ENCODE measurements at places on chromosomes 4 and X.
A peak's percentile ranks its signal among the peaks of the same experiment; 100 is the strongest.

DNA sequence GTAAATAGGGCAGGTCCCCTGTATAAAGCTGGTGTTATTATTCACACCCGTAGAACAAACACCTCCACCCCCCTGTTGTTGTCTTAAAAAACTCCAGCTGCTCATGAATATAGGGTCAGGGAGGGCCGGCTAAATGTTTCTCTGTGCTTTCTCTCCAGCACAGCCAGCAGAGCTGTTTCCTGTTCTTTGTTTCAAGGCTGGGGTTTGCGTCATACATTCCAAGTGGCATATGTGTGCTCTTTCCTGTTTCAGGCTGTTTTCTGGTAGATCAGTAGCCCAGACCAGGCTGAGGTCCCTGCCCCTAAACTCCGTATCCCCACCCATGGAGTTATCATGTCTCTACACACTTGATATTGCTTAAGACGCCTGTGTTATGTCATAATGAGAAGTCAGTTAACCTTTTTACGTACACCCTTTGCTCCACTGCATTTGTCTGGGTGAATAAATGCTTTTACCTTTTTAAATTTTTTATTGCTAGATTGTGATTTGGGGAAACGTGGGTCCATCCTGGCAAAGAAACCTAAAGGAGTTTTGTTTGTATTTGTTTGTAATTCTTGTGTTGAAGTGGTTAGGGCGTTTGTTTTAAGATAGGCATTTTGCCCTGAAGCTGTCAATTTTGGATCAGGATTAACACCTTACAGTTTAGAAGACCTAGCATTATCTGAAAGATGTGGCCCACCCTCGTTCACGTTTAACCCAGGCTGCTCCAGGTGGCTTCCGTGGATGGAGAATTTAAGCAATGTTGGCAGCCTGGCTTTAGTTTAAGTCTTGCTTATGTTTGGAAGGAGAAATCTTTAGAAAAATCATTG is 3.3 kb downstream of the KLF3 start:
- DNase-seq: no peak

- no peak for DNase-seq
Observed at GRCh38 chr4:13159041-13159620, 325.0 kb downstream of the RAB28 start.

- no peak for DNase-seq
Observed at GRCh38 chr4:10273030-10273429, 156.4 kb upstream of the WDR1 start.

- no peak for DNase-seq
Observed at GRCh38 chr4:183636923-183637322, 22.1 kb downstream of the RWDD4 start.

DNA sequence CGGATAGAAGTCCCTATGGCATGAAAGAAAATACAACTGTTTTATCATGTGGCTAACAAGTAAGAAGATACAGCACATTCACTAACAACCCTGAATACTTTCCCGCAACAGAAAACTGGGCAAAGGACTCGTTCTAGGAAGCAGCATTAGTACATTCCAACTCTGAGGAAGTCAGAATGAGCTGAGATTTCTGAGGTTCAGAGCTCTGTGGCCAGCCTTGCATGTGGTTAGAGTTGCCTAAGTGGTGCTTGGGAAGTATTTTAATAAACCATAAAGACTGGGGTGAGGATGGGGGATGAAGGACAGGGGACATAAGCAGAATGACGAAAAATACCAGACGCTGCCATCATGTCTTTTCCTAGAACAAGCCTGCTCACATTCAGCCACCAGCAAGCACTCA is 82.2 kb downstream of the EFHC2 start:
- no peak for DNase-seq

DNA sequence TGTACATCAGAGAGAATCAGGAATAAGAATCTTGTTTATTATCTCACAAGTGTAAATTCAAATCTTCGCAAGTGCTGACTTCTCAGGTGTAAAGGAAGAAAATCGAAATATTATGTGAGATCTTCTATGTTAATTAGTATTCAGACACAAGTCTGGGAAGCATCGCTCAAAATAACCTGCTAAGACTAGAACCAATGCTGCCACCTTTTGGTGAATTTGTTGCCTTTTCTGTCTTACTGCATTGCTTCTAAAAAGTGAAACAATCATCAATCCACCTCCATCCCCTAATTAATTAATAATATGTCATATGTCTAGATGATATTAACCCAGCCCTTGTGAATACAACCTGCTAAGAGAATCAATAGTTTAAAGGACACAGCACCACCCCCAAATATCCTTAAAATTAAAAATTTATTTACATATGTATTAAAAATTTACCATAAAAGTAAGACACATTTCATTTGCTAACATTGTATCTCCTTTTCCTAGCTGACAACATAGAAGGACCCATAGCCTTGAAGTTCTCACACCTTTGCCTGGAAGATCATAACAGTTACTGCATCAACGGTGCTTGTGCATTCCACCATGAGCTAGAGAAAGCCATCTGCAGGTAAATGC is 3.5 kb downstream of the EPGN start:
- DNase-seq: no peak

DNA sequence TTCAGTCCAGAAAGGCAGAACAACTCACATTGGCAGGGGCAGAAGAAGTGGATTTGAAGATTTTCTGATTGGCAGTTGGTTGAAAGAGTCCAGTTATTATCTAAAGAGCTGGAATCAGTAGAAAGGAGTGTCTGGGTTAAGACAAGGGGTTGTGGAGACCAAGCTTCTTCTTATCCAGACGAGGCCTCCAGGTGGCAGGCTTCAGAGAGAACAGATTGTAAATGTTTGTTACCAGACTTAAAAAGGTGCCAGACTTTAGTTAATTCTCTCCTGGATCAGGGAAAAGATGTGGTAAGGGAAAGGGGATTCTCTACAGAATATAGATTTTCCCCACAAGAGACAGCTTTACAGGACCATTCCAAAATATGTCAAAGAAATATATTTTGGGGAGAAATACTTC is 36.7 kb upstream of the TLR3 start:
- no peak for DNase-seq

DNA sequence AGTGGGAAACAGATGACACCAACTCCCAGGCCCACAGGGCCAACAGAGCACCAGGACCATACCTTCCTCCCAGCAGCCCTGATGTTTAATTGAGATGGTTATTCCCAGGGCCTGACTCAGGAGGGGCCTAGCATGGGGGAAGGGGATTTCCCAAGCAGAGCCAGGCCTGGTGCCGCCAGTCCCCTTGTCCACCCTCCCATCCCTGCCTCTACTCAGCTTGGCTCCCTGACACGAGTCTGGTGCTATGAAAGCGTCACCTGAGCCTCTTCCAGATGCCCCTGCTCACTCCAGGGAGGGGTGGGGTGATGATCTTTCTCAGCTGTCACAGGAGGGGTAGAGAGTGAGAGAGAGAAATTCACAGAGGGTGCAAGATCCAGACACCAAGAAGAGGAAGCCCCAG is 72.7 kb downstream of the EFNB1 start:
- no peak for DNase-seq

DNA sequence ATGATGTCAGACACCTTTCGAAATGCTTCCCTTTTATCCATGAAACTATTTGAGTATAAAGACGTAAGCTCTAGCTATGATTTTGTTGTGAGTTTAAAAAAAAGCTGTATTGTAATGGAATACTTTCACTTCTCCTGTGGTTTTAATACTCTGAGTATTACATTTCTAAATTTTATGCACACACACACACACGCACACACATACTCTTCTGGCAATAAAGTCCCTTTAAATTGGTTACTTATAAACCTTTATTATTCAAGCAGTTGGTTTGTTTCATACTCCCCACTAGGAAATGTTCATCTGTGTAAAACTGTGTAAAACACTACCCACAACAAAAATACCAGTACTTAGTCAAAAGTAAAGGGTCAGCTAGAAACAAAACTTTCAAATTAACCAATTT is 18.2 kb downstream of the VAMP7 start:
- DNase-seq: no peak

GRCh38 chrX:152735860-152736511 is 2.4 kb downstream of the MAGEA12 start:
- DNase-seq: no peak

- no peak for DNase-seq
Observed at GRCh38 chr4:11585506-11585905, 156.8 kb upstream of the HS3ST1 start.

DNA sequence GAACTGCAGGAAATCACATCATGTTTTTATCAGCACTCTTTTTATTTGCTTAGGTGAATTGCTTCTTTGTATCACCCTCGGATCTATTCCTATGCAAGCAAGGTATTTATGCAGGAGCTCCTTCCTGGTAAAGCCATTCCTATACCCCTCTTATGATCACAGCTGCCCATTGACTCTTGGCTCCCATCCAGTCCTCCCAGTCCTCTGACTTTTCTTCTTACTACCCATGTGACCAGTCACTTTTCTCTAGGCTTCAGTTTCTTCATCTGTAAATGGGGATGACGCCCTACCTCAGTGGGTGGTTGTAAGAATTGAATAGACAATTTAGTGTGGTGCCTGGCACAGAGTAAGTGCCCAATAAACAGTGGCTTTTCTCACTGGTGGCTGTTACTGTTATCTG is 144.9 kb downstream of the FHIP1A start:
- DNase-seq: no peak

GRCh38 chr4:47531954-47532321 is 46.9 kb downstream of the ATP10D start:
- no peak for DNase-seq

DNA sequence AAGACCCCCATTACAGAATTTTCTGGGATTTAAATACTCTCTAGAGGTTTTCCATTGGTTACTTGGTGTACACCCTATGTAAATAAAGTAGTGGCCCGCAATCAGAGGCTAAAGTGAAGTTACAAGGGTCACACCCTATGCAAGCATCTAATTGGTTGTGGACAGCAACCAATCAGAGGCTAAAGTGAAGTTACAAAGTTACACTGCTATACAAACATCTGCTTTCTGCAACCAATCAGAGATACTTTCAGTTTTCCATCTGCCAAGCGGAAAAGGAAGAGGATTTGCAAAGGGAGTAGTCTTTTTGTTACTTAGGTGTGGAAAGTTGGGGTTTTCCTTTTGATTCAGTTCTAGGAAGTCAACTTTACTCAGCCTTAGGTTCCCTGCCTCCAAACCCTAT is 2.0 kb upstream of the ATRX start:
- DNase-seq: no peak

DNA sequence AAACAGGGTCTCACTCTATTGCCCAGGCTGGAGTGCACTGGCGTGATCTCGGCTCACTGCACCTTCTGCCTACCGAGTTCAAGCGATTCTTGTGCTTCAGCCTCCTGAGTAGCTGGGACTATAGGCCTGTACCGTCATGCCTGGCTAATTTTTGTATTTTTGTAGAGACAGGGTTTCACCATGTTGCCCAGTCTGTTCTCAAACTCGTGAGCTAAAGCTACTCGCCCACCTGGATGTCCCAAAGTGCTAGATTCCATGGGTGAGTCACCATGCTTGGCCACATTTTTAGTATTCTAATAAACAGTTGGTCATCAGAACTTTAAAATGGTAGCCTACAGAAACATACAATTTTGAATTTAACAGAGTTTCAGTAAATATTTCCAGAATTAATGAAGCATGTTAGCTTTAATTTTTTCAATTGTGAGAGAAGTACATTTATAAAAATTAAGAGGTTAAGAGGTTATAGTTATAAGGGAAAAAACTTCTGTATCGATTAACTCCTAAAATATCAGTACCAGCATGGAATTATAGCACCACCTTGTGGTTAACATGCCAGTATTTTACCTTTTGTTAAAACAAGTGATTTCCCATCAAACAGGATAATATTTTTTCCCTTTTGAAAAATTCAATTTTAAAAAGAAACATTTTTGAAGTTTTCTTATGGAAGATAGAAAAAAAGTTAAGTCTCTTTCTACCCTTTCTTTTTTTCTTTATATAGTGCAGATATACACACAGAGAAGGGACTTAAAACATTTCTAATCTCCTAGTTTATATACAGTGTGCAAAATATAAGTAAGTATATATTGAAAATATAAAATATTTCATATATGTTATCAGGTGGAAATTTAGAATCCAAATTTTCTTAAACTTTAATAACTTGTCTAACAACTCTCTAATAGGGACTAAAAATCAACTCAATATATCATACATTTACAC is 35.4 kb downstream of the CEP44 start:
- DNase-seq: no peak

GRCh38 chrX:39910651-39911050 is 187.1 kb downstream of the BCOR start:
- no peak for DNase-seq

- no peak for DNase-seq
Observed at GRCh38 chr4:6372649-6373525, 99.5 kb downstream of the PPP2R2C start.

DNA sequence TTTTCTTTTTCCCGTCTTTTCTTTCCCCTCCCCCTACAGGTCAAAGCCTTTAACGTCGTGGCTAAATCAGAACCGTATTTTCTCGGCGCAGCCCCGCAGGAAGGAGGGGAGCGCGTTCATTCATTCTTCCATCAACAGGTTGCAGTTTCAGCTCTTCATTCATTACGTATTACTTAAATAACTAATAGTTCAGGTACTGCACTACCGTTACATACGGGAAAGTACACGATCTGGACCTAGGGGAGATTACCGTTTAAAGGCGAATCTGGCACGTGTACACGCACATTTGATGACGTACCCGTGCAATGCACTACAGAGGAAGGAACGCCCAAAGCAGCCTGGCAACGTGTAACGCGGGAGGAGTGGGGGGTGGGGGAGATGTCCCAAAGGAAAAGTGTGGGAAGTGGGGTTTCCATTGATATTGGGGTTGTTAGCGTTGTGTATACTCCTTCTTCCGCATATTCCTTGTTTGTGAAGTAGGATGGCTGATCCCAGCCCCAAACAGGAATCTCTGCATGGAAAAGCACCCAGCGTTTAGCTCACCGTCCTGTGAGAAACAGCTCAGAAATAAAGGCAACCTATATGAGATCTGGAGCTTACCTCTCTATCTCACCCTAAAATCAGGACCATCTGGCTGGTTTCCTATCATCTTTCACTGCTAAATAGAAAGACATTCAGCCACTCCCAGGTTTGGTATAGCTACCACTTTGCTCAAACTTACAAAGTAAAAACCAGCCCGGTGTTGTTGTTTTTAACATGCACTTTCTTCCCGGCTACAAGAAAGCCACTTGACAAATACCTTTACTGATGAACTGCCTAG is 585 bp upstream of the SEC24D start:
- DNase-seq: no peak

DNA sequence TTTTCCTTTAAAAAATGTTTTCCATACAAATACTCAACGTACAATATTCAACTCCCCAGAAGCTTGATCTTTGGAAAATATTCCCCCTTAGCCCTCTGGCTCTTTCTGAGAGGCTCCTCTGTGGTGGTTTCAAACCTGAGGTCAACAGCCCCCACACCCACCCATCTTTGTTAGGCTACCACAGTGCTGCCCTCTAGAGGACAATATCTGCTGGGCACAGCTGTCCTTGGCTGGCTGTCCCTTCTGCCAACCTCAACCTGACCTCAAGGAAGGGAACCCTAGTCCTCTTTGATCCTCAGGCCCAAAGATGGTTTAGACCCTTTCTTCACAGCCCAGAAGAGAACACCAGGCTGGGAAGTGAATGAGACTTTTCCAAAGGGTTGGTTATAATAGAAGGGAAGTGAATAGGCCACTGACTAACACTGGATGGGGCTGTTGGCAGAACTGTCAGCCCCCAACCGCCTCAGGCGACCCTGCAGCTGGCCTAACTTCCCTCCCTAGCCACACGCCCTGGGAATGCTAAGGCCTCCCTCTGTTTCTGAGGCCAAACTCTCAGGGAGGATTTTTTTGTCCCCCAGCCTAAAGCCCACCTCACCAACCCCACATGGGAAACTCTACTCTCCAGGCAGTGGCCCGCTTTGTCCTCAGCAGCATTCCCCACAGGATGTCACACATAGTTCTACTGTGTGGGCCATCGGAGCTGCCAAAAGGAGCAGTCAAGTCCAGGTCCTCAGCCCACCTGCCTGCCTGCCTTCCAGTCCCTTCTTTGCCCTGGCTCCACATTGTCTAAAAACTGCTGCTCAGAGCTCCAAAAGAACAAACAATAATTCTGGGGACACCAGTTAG is 34.3 kb downstream of the NYX start:
- peak; percentile 3 for DNase-seq

All from cortex of kidney (tissue), 1 donor.